ENCODE measurements at places on chromosomes 13 and 19.

DNA sequence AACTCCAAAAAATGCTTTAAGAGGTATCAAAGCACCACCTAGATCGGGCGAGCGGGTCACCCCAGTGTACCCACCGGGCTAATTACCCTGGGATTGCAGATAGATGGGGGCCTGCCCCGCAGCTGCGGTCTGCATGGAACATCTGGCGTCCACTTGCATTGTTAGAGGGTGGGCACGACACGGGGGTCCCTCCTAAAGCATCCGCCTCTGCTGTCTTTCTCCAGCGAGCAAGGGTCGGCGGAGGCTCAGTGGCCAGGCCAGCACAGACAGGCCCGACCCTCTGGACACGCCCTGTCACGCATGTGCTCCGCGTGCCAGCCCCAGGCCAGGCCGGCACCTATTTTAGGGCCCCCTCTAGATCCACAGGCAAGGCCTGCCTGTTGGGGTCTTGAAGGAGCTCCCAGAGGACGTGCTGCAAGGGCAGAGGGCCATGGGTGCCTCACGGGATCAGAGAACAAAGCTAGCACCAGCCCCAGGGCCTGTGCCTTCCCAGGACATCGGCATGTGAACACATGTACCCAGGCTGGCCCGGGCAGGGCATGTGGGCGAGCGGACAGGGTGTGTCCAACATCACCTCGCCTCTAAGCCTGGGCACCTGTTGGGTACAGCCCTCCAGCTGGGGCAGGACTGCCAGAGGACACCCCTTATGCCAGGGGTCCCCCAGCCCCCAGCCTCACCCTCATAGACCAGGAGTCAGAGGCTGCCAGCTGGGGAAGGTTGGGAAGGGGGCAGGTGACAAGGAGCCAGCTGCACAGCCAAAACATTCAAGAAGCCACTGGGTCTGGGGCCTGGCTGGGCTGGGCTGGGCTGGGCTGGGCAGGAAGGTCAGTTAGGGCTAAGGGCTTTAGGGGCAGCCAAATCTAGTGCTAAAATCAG lies 35.6 kb upstream of the NANOS3 start:
- DNase-seq = no peak

- no peak for DNase-seq
Measured at GRCh38 chr19:13623716-13624710, 117.7 kb upstream of the CACNA1A start.

DNA sequence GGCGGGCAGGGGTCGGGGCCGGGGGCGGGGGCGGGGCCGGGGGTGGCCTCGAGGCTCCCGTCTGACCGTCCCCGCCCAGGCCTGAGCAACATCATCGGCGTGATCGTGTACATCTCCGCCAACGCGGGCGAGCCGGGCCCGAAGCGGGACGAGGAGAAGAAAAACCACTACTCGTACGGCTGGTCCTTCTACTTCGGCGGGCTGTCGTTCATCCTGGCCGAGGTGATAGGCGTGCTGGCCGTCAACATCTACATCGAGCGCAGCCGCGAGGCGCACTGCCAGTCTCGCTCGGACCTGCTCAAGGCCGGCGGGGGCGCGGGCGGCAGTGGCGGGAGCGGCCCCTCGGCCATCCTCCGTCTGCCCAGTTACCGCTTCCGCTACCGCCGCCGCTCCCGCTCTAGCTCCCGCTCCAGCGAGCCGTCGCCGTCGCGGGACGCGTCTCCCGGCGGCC lies 9.4 kb upstream of the CACNG6 start:
- DNase-seq = no peak

GRCh38 chr13:77918391-77919245 lies at the start of gene EDNRB:
TSS of gene EDNRB (minus strand) at chr13:77918831. CDS start at chr13:77918573, 258 bp downstream.
- no peak for DNase-seq

- no peak for DNase-seq
Measured at GRCh38 chr19:29212356-29212647, 649 bp downstream of the UQCRFS1 start.
